ENCODE measurements at places on chromosomes 3 and 15. TPM values are rescaled to one million over a fixed set of nuclear protein-coding genes. Genes with fewer than 3 reads are reported as not detected.

The PLSCR5 gene
- total RNA-seq, result not detected

The FEZF2 gene
- not detected for total RNA-seq

The SOX14 gene
- total RNA-seq, result not detected

The SUMF1 gene
- total RNA-seq, result 4.9 TPM

The IL16 gene
- total RNA-seq, result 102 TPM

The HGD gene
- total RNA-seq, result 0.58 TPM

- H3K27ac ChIP-seq, result no peak overlapping the region
- peaks cover 7% of the 10 kb centered on the region for H3K27me3 ChIP-seq
- no peak overlapping the region for H3K4me3 ChIP-seq
- H3K36me3 ChIP-seq, result no peaks in the 10 kb centered on the region
These were observed 251.4 kb downstream of the NR1D2 start for GRCh38 chr3:24196526-24196925.

GRCh38 chr3:129614927-129615363 is 8.5 kb upstream of the PLXND1 start:
- H3K27ac ChIP-seq, result no peak overlapping the region
- H3K4me1 ChIP-seq, result no peaks in the 10 kb centered on the region
- no peaks in the 10 kb centered on the region for H3K27me3 ChIP-seq
- H3K4me3 ChIP-seq, result no peak overlapping the region

GRCh38 chr15:41915255-41915994 is 21.6 kb upstream of the SPTBN5 start:
- no peak for DNase-seq
- H3K27ac ChIP-seq, result no peak overlapping the region
- peaks cover 7% of the 10 kb centered on the region for H3K4me1 ChIP-seq
- peaks cover 27% of the 10 kb centered on the region for H3K36me3 ChIP-seq

- no peak overlapping the region for H3K27ac ChIP-seq
- no peak overlapping the region for H3K4me3 ChIP-seq
- no peaks in the 10 kb centered on the region for H3K27me3 ChIP-seq
- DNase-seq, result no peak
These were observed 144.0 kb upstream of the CNTN4 start for GRCh38 chr3:1954632-1955031.

- H3K36me3 ChIP-seq, result no peaks in the 10 kb centered on the region
- no peak overlapping the region for H3K27ac ChIP-seq
- H3K4me3 ChIP-seq, result no peak overlapping the region
- no peaks in the 10 kb centered on the region for H3K27me3 ChIP-seq
These were observed 582.3 kb downstream of the EDEM1 start for GRCh38 chr3:5769825-5770224.

GRCh38 chr15:90679959-90680358 is 37.2 kb upstream of the BLM start:
- H3K4me1 ChIP-seq, result peaks cover 44% of the 10 kb centered on the region
- peaks cover 3% of the 10 kb centered on the region for H3K27me3 ChIP-seq
- H3K36me3 ChIP-seq, result no peaks in the 10 kb centered on the region
- DNase-seq, result no peak

- H3K27me3 ChIP-seq, result no peaks in the 10 kb centered on the region
- DNase-seq, result no peak
- H3K4me1 ChIP-seq, result no peaks in the 10 kb centered on the region
- no peaks in the 10 kb centered on the region for H3K36me3 ChIP-seq
These were observed 92.3 kb upstream of the TLE3 start for GRCh38 chr15:70189826-70190695.

GRCh38 chr15:33400941-33401340 is 90.2 kb downstream of the RYR3 start:
- no peak overlapping the region for H3K27ac ChIP-seq
- H3K4me1 ChIP-seq, result no peaks in the 10 kb centered on the region
- H3K4me3 ChIP-seq, result no peak overlapping the region
- H3K36me3 ChIP-seq, result no peaks in the 10 kb centered on the region
- no peak for DNase-seq

DNA sequence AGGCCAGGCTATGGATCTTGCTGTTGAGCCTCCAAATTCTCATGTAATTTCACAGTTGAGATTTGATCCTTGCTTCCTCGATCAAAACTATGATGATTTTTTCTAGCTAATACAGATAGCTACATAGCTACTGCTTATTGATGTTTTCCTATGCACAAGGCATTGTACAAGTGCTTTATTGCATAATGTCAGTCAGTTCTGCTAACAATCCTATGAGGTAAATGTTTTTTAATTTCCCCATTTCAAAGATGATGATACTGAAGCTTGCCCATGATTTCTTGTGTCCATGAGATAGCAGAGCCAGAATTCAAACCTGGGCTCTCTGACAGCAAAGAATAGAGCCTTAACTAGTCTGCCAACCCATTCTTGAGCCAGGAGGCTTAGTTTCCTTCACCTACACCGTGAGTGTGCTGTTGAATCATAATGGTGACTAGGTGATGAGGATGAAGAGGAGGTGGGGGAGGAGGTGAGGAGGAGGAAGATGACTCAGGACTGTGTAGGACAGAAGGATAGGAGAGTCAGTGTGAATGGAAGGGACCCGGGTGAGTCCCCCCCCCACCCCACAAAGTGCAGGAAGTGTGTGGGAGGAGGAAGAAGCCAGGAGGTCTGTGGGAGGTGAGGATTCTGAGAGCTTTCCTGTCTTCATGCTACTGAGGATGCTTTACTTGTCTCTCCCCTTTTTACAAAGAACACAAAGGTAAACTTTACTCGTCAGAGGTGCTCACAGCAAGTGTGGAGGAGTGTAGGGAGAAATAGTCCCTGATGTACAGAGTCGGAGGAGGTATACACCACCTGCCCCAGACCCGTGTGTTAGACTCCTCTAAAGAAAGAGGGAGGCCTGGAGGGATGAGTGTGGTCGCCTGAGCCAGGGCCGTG is 3.6 kb downstream of the TAGLN3 start:
- peaks cover 3% of the 10 kb centered on the region for H3K36me3 ChIP-seq
- H3K4me3 ChIP-seq, result peak overlapping the region; percentile 33
- H3K27ac ChIP-seq, result peak overlapping the region; percentile 79

DNA sequence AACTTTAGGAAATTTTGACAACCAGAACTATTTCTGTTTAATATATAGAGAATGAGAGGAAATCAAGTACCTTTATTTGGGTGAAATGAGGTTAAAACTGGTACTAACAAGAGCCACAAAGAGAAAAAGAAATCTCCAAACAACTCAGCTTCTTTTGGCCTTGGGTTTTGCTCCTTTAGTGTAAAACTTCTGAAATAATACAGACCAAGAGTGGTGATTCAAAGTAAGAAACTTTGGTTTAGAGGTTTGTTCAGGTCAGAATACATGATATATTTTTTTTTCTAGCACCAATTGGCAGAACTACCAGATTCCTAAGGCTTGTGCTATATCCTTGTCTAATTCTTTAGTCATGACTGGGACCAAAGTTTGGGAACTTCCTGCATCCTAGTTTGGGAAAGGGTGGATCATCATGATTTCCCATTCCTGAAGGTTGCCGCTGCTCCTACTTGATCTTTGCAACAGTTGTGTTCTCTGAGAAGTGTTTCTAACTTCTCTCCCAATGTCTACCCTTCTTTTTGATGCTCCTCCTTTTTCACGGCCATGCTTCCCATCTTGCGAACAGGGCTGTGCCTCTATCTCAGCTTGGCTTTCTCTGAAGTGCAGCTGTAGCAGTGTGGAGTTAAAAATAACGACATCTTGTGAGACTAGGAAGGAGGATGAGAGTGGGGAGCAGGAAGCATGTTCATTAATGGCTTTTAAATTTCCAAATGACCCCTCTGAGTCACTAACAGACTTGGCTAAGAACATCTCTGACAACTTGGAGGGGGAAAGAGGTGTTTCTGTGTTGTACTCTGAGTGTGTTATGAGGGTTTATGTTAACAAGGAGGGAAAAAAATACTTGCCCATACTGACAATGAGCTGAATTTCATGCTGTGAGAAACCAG is 87.7 kb downstream of the KCNAB1 start:
- no peaks in the 10 kb centered on the region for H3K36me3 ChIP-seq
- H3K27me3 ChIP-seq, result peaks cover 20% of the 10 kb centered on the region
- H3K27ac ChIP-seq, result no peak overlapping the region
- DNase-seq, result no peak

- peaks cover 37% of the 10 kb centered on the region for H3K4me1 ChIP-seq
- DNase-seq, result no peak
- no peak overlapping the region for H3K27ac ChIP-seq
- no peaks in the 10 kb centered on the region for H3K27me3 ChIP-seq
- no peak overlapping the region for H3K4me3 ChIP-seq
- H3K36me3 ChIP-seq, result peaks cover 3% of the 10 kb centered on the region
These were observed 28.5 kb upstream of the APOD start for GRCh38 chr3:195612075-195612800.

DNA sequence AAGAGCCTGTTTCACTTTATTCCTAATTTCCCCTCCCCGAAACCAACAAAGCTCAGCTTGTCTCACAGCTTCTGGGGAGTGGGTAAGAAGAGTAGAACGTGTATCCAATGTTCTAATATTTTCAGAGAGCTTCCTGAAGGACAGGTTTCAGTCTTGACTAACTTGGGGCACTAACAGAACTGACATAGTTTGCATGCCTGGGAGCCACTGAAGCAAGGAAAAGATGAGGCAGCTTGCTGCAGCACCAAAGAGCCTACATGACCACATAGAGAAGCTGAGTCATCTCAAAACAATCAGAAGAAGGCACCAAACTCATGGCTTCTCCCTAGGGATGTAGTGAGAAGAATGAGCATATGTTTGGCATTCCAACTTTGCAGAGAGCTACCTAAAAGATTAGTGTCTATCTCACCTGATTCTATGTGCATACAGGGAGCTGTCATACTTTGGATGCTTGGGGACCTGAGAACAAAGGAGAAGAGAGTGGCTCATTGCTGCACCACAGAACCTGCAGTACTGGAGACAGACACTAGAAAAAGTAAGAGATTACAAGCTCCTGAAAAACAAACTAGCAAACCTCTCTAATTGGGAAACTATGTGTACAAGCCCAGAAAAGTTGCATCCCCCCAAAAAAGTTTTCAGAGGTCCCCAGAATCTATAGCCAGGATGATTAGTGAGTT is 86.9 kb downstream of the DCLK3 start:
- H3K4me3 ChIP-seq, result no peak overlapping the region
- peaks cover 5% of the 10 kb centered on the region for H3K36me3 ChIP-seq
- no peak for DNase-seq
- no peak overlapping the region for H3K27ac ChIP-seq
- H3K27me3 ChIP-seq, result peaks cover 8% of the 10 kb centered on the region

- no peaks in the 10 kb centered on the region for H3K36me3 ChIP-seq
- no peak overlapping the region for H3K27ac ChIP-seq
- H3K4me1 ChIP-seq, result peaks cover 16% of the 10 kb centered on the region
- no peak for DNase-seq
- H3K4me3 ChIP-seq, result no peak overlapping the region
- H3K27me3 ChIP-seq, result no peaks in the 10 kb centered on the region
These were observed 3.0 kb downstream of the POMGNT2 start for GRCh38 chr3:43102773-43103480.

- H3K36me3 ChIP-seq, result no peaks in the 10 kb centered on the region
- H3K27me3 ChIP-seq, result no peaks in the 10 kb centered on the region
- no peak overlapping the region for H3K27ac ChIP-seq
- no peak overlapping the region for H3K4me3 ChIP-seq
These were observed 348.5 kb downstream of the PYDC2 start for GRCh38 chr3:191809326-191809949.

DNA sequence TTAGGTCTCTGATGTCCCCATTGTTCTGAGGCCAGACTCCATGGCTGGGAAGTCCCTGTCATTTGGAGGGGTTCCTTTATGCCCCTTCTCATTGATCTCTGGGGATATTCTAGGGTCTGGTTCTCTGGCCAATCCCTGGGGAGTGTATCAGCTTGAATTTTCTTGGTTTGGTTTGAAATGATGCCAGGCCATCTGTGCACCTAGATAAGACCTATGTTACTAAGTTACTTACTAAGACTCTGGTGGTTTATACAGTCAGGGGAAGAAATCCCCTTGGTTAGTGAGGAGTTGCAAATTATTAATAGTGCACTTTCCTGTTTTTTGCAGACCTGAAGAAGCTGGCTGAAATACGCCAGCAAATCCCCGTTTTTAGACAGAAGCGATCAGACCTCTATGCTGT is 20.3 kb downstream of the NIT2 start:
- no peaks in the 10 kb centered on the region for H3K4me1 ChIP-seq
- H3K27ac ChIP-seq, result no peak overlapping the region
- peaks cover 49% of the 10 kb centered on the region for H3K36me3 ChIP-seq
- H3K27me3 ChIP-seq, result no peaks in the 10 kb centered on the region
- DNase-seq, result no peak
- no peak overlapping the region for H3K4me3 ChIP-seq

DNA sequence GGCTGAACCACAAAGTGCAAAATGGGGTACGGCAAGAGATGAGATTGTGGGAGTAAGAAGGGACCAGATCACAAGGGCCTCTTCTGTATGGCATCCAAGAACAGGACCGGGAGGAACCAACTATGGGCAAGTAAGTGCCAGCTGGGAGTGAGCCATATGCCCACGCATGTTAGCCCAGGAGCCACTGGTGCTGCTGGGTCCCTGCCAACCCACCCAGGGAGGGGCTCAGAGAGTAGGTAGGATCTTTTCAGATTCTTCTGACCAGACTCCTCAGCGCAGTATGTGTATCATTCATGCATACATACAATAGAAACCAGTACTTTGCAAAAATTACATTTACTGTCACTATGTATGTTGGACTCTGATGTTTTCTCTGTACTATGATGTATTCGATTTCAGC is 54.0 kb downstream of the RAB11A start:
- no peak overlapping the region for H3K27ac ChIP-seq
- peaks cover 2% of the 10 kb centered on the region for H3K36me3 ChIP-seq
- H3K27me3 ChIP-seq, result no peaks in the 10 kb centered on the region
- H3K4me3 ChIP-seq, result no peak overlapping the region

DNA sequence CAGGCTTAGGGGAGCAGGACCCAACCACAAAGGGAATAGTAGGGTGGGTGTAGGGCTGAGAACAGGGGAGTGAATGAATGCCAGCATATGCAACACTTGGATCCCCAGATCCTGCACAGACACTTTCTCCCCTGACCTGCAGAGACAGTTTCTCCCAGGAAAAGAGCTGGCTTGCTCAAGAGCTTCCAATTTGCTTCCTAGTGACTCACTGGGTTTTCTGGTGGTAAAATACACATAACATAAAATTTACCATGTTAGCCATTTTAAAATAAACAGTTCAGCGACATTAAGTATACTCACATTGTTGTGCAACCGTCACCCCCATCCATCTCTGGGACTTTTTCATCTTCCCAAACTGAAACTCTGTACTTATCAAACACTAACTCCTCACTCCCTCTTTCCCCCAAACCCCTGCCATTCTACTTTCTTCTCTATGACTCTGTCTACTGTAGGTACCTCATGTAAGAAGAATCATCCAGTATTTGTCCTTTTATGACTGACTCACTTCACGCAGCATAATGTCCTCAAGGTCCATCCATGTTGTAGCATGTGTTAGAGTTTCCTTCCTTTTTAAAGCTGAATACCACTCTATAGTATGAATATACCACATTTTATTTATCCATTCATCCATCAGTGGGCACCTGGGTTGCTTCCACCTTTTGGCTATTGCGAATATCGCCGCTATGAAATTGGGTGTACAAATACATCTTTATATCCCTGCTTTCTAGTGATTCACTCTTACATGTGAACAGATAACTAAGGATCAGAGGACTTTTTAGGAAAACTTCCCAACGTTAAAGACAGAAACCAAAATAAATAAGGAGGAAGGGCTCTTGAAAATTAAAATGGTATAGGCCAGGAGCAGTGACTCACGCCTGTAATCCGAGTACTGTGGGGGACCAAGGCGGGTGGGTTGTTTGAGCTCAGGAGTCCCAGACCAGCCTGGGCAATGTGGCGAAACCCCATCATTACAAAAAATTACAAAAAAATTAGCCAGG is 95.6 kb upstream of the TJP1 start:
- no peak overlapping the region for H3K27ac ChIP-seq
- no peak overlapping the region for H3K4me3 ChIP-seq
- peaks cover 49% of the 10 kb centered on the region for H3K27me3 ChIP-seq
- no peaks in the 10 kb centered on the region for H3K36me3 ChIP-seq
- DNase-seq, result no peak
